ENCODE measurements at places on chromosomes 1 and 21. TPM values are rescaled to one million over a fixed set of nuclear protein-coding genes. Genes with fewer than 3 reads are reported as not detected.

The MAP1LC3C gene
- not detected for total RNA-seq

The ETV3L gene
- total RNA-seq, result 0.21 TPM

DNA sequence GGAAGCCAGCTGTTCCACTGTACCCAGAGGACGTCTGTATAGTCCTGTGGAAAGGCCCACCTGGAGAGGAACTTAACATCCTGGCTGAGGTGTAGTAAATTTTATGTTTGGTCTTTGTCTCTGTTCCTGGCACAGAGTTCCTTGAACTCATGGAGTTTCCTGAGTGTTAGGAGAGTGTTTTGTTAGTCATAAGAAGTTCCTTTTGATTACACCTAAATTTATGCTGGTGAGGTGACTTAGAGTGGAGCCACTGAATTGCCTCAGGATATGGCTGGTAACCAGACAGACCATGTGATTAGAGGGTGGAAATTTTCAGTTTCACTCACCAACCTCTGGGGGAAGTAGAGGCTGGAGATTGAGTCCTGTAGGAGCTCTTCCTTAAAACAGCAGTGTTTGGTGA, 57.9 kb downstream of the RASAL2 start:
- DNase-seq, result no peak

DNA sequence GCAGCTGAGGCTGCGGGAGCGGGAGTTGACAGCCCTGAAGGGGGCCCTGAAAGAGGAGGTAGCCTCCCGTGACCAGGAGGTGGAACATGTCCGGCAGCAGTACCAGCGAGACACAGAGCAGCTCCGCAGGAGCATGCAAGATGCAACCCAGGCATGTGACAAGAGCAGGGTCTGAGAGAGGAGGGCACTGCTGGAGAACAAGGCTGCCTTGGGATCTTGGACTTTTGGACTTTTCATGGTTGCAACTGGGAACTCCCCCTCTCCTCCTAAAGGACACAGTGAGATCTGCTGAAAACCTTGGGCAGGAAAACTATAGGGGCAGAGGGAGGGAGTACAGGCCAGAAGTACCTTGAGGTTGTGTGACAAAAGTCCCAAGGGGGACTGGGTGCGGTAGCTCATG, 13.5 kb downstream of the CGN start:
- no peak for DNase-seq

DNA sequence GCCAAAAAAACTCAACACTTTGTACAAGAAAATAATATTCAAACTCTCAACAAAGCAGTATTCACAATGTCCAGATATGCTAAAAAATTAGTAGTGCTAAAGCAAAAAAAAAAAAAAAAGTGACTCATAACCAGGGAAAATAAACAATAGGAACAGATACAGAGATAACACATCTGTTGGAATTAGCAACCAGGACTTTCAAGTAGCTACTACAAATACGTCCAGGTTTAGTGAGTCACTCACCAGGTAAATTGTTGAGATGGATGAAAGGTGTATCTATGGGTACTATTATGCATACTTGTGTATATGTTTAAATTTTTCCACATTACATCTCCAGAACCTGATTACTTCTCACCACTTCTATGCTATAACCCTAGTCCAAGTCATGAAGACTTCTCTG, 144.8 kb upstream of the SLC35F3 start:
- no peak for DNase-seq

- DNase-seq, result no peak
Observed at GRCh38 chr1:184423649-184424048, 36.8 kb downstream of the C1orf21 start.

All from endodermal cell (in vitro differentiated cells).